KBM-7 (cell line): ENCODE measurements at places on chromosomes 16 and 17.

DNA sequence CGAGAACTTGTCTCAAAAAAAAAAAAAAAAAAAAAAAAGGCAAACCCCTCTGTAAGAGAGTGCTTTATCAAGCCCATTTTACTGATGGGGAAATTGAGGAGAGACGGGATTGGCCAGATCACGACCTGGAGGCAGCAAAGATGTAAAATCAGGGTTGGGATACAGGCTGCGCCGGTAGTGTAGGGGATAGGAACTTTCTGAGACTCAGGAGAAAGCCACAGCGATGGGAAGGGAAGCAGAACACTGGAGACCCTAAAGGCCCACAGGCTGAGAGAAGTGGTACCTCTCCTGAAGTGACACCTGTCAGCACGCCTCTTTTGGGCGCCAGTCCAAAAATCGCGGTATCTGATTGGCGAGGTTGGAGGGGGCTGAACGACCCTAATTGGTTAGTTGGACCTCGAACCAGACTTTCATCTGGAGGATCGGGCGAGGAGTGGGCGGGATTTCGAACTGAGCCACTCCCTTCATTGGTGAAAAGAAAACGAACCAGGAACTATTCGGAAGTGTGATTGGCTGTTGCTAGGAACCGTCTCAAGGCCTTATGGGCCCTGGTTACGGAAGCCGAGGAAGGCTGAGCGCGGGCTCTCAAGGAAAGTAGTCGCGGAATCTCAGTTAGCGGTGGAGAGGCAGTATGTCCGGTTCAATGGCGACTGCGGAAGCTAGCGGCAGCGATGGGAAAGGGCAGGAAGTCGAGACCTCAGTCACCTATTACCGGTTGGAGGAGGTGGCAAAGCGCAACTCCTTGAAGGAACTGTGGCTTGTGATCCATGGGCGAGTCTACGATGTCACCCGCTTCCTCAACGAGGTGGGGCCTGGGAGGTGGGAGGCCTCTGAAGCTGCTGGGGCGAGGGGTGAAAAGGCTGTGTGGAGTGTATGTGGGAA lies at the start of gene CYB5B:
Gene CYB5B, plus strand, starts transcription at position 567 of the 882 bp plus-strand sequence. Its CDS starts 65 bp downstream, at position 632.
- DNase-seq = peak; percentile 97

DNA sequence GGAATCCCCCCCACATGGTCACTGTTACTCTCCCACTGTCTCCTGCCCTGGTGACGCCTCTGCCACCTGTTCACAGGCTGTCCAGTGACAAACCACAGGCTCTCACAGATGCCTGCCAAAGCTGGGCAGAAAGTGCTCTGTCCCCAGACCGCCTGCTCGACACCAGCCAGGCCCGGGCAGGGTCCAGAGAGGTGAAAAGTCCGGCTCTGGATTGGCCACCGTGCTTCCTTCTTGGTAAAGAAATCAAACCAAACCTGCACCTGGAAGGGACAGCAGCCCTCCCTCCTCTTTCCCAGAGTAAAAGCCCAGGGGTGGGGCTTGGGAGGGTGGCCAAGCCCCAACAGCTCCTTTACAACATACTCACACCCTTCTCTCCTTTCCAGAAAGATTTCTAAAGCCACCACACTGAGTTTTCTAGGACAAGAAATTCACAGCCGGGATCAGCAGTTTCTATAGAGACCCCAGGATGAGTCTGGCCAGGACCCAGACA lies 6.2 kb downstream of the PCGF2 start:
- DNase-seq = no peak

GRCh38 chr17:44828919-44829522 lies 1.1 kb downstream of the GJC1 start:
- peak; percentile 44 for DNase-seq

DNA sequence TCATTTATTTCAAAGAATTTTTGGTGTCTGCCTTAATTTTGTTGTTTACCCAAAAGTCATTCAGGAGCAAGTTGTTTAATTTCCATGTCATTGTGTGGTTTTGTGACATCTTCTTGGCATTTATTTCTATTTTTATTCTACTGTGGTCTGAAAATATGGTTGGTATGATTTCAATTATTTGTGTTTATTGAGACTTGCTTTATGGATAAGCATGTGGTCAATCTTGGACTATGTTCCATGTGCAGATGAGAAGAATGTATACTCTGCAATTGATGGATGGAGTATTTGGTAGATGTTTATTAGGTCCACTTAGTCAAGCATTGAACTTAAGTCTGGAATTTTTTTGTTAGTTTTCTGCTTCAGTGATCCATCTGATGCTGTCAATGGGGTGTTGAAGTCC lies 383.0 kb downstream of the PMP22 start:
- no peak for DNase-seq

DNA sequence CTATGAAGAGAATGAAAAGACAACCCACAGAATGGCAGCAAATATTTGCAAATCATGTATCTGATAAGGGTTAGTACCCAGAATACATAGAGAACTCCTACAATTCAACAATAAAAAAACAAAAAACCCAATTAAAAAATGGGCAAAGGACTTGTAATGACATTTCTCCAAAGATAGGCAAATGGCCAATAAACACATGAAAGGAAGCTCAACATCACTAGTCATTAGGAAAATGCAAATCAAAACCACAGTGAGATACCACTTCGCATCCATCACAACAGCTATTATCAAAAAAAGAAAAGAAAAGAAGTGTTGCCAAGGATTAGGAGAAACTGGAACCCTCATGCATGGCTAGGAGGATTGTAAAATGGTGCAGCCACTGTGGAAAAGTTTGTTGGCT lies 45.1 kb upstream of the ARL6IP1 start:
- no peak for DNase-seq

DNA sequence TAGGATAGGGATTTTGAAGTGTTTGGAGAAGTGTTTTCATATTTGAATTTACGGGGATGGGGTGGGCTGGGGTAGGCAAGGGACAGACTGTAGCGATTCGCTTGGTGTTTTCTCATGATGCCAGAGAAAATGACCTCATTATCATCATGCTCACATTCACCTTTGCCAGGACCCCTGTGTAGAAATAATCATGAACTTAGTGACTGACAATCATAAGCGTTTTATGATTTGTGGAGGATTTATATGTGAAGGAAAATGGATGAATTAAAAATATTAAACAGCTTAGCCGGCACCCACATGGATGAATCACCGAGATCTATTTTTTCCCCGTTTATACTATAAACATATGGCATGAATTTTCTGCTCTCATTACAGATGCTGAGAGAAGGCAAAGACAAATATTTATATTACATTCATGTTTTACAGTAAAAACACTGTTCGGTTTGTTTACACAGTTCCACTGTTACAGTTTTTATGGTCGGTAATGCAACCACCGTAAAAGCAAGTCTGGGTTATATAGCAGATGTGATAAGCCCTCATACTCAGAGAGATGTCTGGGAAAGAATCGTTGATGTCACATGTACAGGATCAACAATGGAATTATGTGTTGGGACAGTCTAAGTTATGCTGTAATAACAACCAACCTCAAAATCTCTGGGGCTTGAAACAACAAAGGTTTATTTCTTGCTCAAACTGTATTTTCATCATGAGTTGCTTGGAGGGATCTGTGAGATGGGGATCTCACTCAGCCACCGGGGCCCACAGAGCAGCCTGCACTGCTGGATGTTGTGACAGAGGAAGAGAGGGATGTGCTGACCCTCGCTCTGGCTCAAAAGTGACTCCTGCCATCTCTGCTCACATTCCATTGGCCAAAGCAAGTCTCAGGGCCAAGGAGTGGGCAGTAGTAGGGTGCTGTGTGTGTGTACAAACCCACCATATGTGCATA lies 85.1 kb downstream of the WWOX start:
- no peak for DNase-seq
